ENCODE measurements at places on chromosomes 3 and 15.

DNA sequence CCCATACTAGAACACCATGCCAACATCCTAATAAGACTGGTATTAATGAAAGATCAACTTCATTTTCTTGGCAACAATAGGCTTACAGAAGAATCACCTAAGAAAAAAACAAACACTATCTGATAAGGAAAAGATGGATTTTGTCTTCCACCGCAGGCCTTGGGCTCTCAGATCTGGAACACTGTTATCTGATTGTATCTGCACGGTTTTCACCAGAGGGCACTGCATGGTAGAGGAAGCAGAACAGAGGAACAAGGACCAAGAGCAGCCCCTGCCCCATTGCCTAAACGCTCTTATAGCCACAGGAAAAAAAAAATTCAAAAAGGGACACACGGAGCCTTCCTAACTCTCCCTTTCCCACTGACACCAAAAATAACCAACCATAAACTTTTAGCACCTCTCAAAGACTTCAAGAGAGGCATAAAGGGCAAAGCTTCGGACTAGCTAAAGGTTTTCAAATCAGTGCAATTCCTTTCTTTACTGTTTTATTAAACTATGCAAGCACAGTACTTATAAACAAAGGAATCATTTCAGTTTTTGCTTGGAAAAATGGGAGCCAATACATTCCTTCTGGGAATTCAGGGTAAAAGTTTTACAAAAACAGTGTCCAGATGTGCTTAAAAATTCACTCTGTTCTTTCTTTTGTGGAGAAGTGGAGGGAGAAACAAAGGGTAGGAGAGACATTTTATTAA is 23.3 kb downstream of the IL17RD start:
- DNase-seq = no peak

DNA sequence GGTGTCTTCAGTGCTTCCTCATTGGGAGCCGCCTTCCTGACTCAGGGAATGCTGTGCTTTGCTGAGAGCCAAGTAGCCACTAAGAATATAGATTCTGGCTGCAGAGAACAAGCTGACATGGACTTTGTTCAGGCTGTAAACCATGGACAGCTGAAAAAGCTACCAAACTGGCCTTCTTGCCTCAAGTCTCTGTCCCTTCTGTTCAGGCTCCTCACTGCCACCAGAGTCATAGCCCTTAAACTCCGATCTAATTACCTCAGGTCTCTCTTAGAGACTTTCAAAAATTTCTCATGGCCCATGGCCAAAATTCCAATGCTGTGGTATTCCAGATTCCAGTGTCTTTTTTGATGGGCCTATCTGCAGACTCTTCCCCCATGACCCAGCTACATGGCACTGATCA is 19.4 kb upstream of the PTX3 start:
- DNase-seq = no peak

DNA sequence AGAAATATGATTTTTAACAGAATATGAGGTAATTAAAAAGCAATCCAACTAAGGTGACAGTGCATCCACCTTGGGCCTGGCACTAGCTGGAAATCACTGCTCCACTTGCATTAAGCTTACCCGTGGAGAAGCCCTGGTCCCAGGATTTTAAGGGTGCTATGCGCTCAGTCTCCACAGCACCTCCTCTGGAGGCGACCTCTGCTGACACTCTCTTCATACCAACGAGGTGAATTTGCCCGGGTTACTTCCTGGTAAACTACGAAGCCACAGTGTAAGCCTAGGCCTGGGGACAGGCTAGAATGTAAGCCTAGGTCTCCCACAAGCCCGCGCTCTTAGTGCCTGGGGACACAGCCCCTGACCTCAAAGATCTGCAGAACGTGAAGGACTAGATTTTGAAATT is 793 bp downstream of the APOD start:
- DNase-seq = no peak

- no peak for DNase-seq
These were observed 50.0 kb downstream of the RLBP1 start for GRCh38 chr15:89171136-89172072.

DNA sequence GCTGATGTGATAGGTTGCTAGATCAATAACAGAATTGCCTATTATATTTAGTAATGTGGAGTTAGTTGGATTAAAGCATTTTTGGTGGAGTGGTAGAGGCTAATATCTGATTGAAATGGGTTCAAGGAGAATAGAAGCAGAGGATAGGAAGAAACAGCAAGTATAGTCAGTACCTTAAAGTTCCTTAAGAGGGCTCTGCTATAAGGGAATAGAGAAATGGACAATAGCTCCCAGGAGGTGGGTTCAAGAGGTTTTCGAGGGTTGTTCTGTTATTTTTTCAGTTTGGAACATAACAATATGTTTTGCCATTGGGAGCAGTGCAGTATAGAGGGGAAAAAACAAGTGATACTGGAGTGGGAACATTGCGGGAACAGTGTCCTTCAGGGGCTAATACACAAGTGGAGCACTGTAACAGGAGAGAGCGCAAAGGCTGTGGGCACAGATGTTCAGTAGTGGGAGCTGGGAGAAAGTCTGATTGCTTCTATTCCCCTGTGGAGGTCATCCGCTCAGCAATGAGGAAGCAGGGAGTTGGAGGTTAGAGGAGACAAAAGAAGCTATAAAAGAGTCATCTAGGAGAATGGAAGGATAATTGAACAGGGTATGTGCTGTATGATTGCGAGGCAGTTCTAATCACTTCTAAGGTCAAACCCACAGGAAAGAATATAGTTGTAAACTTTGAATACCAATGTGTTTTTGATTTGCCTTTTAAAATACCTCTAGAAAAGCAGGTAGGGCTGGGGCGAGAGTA is 3.3 kb downstream of the MRPS11 start:
- DNase-seq = no peak

GRCh38 chr15:50149090-50149489 is 30.1 kb upstream of the ATP8B4 start:
- DNase-seq = no peak

- DNase-seq = no peak
These were observed 95.0 kb downstream of the VGLL4 start for GRCh38 chr3:11548721-11549131.

DNA sequence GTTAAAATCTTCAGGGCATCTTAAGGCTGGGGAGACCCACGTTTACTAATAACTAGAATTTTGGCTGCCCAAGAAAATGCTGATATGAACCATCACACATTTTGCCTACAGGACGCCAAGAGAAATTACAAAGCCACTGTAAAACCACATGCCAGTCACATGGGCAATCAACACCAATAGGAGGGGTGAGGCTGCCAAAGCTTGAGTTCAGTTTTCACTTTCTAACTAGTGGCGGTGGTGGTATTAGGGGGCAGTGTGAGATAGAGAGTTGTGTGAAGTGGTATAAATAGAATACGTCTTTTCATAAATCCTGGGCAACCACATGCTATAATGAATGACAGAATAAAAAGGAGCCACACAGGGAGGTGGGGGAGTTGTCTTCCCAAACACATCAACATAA is 147.3 kb downstream of the WNT5A start:
- no peak for DNase-seq

GRCh38 chr3:15116032-15116669 is 17.2 kb upstream of the RBSN start:
- no peak for DNase-seq

DNA sequence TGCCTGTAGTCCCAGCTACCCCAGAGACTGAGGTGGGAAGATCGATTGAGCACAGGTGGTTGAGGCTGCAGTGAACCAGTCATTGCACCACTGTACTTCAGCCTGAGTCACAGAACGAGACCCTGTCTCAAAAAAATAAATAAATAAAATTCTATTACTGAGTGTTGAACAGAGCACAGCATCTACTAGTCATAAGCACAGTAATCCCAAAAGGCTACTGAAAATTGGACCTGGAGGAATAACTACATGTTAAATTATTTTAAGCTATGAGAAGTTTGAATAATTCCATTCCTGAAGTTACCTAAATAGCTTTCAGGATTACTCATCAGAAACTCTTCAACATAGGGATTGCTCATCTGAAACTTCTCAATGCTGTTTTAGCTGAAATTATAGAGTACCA is 43.4 kb downstream of the ARMC8 start:
- no peak for DNase-seq

DNA sequence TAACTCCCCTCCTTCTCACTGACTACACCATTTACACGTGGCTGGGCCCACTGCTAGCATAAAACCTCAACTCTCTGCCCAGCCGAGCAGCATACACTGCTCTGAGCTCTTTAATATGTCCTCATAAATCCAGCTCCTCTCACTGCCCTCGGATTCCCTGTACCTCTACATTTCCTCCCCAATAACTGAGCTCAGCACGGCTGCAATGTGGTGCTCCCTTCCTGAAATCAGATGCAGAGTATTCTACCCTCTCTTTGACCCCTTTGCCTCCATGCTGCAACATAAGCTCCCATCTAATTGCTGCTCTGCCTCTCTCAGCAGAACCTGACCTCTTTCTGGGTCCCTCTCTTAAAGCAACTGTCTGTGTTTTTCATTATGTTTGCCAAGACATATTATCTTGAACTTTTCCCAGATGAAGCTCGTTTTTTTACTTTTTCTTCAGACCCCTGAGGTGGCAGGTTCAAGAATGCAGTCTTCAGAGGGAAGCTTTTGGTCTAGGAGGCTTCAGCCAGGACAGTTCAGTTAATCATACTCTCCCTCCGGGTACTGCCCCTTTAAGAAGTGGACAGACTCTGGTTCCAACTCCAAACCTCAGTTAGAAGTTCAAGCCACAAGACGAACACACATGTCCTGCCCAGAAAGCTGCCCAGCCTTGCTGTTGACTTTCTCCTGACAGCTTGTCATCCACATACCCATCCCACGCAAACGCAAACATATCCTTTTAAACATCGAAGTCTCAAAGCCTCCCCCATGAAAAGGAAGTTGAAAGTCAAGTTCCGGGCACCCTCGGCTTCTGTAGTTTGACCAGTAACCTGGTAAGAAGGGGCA is 81.1 kb upstream of the NEO1 start:
- DNase-seq = no peak

- no peak for DNase-seq
These were observed 22.8 kb downstream of the C2CD4A start for GRCh38 chr15:62089616-62090015.

GRCh38 chr15:34304613-34305012 is 33.0 kb downstream of the SLC12A6 start:
- no peak for DNase-seq

DNA sequence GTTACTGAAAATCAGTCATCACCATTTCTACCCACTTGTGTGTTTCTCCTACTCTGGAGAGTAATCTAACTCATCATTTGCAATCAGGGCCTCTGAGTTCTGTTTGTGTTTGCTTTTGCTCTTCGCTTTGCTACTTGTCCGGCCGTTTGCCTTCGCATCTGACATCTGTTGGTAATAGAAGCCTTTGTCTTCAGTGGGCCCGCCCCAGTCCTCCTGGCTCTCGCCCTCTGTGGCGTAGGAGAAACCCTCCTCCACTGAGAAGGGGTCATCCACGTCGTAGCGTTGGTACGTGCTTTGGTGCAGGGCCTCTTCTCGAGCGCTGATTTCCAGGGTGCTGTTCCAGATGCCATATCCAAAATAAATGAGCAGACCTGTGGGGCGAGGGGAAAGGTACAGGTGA is 48.3 kb downstream of the CLDN11 start:
- no peak for DNase-seq

DNA sequence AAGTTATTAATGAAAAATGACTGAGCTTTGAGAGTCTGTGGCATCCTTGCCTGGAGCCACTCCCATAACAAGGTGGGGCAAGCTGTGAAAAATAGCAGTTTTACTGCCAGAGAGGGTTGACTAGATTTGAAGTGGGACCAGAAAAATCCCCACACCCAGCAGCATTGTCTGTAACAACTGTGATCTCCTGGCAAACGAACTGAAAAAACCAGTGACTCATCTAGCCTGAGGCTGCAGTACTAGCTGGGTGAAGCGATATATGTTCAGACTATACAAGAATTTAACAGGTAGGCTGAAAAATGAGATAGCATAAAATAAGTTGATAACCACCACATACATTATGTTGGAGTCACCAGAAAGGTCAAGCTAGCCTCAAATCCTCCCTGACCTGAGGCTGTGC is 64.0 kb downstream of the DPH6 start:
- no peak for DNase-seq

DNA sequence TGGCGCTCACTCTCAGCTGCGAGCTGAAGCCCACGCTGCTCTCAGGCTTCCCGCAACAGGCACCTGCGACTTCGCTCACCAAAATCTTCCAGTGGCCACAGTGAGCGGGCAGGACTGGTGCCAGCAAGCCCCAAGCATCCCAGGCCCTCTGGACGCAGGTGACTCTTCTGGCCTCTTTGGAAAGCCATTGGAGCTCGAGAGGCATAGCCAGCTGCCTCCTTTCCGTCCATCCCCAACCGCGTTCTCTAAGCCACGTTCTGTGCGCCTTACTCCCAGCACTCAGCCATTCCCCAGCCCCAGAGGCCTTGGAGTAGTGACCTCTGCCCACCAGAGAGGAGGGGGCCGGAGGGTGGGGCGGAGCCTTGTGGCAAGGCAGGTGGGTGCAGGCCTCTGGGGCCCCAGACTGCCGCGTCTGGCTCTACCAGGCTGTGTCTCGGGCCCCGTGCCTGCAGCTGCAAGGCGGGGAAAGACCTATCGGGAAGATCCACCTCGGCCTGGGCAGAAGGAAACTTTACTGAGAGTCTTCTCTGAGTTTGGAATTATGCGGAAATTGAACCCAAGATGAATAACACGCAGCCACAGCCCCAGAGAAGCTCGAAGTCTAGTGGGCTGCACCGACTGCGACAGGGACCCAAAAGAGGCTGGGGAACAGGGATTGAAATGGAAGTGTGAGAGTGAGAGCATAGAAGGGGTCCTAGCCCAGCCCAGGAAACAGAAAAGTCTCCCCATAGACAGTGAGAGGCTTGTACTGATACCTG is 3.6 kb upstream of the SOX14 start:
- DNase-seq = no peak

GRCh38 chr3:186665625-186666188 is at the start of gene HRG:
Gene HRG (plus strand): TSS chr3:186666014. CDS start chr3:186666032, 18 bp downstream.
- no peak for DNase-seq

GRCh38 chr3:124995460-124995994 is 60.3 kb downstream of the HEG1 start:
- DNase-seq = peak; percentile 15

- no peak for DNase-seq
These were observed 10.3 kb downstream of the TM2D3 start for GRCh38 chr15:101641894-101642293.
